RCC 7860 (cell line): ENCODE measurements at places on chromosomes 5 and 9.

DNA sequence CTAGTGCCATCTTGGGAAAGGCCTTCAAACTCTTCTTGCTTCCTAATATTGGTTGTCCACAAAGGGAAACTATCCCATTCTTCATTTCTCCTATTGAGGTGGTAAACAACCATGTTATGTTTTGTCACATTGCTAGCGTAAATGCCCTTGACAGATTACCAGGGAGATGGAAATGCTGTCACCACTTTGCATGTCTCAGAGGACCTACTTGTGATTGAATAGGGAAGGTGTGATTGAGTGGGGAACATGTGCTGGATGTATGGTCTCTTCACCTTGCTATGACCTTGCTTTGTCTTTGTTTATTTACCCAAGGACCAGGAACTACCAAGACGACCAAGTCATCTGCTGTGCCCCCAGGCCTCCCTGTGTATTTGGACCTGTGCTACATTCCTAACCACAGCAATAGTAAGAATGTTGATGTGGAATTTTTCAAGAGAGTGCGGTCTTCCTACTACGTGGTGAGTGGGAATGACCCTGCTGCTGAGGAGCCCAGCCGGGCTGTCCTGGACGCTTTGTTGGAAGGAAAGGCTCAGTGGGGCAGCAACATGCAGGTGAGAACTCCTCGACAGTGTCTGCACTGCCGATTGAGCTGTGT lies 96.1 kb downstream of the MAP1B start:
- no peak for DNase-seq

DNA sequence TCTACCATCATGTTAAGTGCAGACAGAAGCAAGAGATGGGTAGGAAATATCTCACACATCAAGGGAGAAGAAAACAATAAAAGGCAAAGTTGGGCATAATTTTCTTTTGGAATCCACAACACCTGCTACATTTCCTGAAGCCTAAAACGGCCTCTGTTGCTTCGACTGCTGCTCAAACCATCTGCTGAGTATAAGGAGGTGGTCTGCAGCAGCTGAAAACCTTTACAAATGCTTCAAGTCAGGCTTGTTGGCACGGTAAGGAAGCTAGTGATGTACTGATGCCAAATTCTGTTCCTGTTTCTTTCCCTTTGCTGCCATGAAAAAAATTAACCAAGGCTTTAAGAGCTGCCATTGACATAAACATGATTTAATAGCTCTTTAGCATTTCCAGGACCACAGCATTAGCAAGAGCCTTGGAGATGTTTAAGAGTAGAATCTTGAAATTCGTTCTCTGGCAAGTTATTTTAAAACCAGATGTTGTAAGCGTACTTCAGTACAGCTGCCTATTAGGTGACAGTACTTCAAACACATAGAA lies 75.6 kb downstream of the DMRTA1 start:
- peak; percentile 0 for DNase-seq

DNA sequence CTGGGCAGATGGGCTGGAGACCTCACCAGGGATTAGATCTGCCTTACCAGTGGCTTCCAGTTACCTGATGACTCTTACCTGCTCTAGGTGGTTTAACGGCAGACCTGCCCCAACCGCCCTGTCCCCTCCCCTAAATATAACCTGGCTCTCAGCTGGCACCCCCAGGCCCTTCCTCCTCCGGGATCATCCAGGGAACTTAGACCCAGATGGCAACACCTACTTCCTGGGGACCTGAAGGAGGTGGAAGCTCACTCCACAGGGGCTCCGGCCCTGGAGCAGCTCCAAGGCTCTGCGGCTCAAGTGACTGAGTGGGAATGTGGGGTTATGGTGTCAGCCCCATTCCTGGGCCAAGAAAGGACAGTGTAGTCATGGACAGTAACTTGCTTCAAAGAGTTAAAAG lies 130.4 kb downstream of the OLFM1 start:
- no peak for DNase-seq

DNA sequence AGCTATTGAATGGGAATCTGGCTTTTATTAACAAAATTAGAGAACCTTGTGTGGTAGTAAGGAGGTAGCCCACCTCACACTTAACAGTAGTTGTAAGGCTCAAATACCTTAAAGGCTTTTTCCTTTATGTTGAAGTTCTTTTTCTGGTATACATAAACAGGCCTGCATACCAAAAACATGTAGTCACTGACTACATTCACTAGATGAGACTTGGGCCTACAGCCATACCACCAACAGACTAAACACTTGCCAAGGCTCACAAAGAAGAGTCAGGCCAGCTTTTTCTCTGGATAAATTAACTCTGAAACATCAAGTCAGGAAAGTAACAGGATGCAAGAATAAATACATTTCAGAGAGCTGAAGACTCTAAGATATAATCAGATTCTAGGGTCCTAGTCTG lies 78.6 kb upstream of the MPDZ start:
- DNase-seq: no peak
